ENCODE measurements at places on chromosomes 4 and X.

DNA sequence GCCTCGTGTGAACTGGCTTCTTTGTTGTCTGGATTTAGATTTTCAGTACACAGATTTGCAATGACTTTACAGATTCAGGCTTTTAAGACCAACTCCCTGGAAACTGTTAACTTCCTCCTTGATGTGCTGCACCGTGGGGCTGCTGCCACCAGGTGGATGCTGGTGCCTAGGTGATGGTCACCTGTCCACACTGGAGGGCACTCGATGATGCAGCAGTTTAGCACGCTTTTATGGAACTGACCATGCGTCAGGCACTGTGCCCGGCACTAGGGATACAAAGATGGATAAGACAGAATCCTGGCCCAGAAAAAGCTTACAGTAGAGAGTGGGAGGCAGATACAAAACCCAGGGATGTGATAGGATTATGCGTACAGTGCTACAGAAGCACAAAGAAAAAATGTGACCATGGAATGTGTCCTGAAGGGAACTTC lies 180.7 kb downstream of the CEP135 start:
- no peak for DNase-seq

GRCh38 chr4:159229164-159229563 lies 126.3 kb downstream of the RAPGEF2 start:
- DNase-seq = no peak

DNA sequence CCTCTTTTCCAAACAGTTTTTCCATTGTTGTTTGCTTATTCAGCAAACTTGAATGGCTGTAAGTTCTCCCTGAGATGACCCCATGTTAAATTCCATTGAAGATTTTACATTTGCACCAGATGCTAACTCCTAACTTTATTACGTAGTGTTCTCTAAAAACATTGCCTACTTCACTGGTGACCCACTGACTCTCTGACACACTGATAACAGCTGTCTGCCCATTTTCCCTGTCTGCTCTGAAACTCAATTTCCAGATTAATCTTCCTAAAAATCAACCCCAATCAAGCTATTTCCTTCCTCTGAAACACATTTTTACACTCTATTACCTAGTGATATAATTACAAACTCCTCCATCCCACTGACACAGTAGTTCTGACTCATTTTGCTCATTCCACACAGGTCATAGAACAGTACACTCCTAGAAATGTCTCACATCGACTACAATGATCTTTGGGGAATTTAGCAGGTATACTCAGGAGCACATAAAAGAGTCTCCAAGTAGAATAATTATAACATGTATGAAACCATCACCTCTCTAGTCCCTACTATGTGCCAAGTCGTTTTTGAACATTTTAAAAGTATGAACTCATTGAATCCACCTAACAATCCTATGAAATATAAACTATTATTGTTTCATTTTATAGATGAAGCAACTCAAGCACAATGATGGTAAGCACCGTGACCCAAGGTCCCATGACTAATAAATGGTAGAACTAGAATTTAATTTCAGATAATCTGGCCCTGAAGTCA lies 210.9 kb downstream of the SLIT2 start:
- DNase-seq = no peak

DNA sequence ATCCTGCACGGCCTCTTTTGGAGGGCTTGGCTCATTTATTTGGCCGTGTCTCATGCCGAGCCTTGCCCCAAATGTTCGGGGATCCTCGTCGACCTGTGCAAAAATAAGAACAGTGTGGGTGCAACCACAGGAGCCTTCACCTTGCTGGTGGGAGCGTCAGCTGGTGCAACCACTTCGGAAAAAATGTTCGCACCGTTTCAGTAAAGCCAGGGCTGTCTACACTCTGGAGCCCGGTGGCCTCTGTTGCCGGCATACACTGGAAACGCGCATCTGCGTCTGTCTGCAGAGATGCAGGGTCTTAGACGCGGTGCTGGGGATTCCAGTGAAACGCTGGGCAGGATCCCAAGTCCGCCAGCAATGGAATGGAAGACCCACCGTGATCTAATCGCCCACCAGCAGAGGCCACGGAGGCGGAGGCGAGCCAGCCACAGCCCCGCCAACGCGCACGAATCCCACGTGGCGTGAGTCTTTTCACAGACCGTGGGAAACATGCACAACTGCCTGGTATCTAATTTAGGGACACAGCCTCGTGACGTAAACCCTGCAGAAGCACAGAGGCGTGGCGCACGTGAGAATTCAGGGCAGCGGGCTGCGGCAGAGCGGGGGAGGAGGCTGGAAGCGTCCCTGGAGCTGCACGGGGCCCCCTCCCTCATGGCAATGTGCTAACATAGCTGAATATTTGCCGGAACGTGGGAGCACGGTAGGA lies 13.8 kb upstream of the MXD4 start:
- DNase-seq = no peak

DNA sequence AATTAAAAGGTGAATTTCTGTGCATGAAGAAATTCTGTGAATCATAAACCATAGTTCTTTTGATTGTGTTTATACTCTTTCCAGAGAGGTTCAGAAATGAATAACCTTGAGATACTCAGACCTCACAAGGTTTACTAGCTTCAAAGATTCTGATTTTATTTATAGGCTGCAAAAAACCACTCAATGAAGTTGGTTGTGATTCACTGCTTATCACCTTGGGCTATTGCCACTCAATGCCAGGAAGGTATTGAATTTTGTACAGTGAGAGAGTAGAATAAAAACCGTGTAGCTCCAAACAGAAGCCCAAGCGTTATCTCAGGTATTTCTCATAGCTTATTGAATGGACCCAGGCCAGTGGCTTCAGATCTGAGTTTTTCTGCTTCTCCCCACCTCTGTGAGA lies 118.7 kb downstream of the FHIP1A start:
- DNase-seq = no peak

GRCh38 chr4:4642496-4643000 lies 100.7 kb upstream of the STX18 start:
- DNase-seq = no peak

- DNase-seq = no peak
These were observed 172.4 kb upstream of the SCML1 start for GRCh38 chrX:17564689-17565409.

GRCh38 chrX:73847991-73848390 lies 285.0 kb downstream of the CHIC1 start:
- no peak for DNase-seq

DNA sequence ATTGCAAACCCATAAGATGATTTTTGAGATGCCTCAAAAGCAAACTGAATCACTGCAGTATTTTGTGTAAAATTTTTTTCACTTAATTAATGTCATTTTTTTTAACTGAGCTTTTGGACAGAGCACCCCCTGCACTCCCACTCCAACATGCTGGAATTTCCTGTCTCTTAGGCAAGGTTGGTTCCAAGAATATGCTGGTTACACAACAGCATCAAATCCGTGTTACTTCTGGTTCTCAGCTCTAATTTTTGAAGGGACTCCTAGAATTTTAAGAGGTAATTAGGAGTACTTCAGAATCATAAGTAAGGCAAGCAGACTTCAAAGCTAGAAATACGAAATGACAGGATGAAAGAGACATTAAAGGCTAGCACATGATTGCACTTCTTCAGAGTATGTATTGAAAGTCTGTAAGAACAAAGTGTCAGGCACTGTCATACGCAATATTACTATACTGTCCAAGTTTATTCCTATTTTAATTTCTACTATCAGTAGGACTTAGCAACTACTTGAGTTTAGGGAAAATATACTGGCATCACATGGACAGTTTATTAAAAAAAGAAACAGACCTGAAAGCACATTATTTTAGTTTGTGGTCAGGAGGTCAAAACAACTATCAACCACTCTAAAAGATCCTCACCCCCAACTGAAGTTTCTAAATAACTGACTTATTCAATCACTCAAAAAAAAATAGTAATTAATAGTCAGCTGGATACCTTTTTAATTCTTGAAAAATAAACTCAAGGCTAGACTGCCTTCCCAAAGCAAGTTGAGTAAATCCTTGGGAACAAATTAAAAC lies 1.6 kb upstream of the JCHAIN start:
- no peak for DNase-seq

GRCh38 chr4:113790478-113790877 lies 28.9 kb upstream of the CAMK2D start:
- DNase-seq = no peak

DNA sequence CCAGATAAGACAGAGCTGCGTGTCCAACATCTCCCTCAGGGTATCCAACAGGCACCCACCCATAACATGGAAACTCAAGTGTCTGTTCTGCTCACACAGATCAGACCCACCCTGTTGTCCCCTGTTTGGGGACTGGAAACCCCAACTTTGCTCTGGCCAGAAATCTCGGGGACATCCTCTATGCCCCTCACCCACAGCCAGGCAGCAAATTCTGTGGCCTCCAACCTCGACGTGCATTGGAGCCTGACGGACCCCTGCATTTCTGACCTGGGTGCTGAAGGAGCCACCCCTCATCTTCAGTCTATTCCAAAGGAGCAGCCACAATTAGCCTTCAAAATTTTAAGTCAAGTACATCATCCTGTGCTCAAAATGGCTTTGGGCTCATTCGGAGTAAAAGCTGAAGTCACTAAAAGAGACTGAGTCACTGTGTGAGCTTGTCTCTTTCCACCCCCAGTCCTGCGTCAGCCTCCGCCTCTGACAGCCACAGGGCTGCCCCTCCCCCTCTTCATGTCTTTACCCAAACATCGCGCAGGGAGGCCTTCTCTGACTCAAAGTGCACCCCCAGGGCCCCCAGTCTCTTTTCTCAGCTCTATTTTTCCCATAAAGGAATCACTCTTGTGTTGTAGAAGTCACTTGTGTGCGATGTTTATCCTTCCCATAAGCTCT lies 24.4 kb upstream of the PDE6B start:
- DNase-seq = no peak

GRCh38 chr4:162706632-162707031 lies 460.1 kb downstream of the NAF1 start:
- no peak for DNase-seq

DNA sequence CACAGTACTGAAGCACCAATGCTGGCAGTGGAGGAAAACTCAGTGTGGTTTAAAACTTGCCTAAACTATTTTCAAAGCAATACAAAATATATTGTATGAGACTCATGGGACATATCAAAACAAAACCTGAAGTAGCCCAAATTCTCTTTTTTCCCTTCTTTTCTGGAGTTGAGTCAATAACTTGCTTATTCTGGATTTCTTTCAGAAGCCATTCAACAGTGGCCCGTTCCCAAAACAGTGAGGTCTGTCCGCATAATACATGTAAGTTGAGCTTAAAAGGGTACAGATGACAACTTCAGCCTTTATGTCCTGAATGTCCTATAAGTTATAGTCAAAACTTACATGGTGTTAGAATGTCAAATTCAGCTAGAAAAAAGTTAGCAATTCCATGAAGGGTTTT lies 100.8 kb downstream of the SHISA3 start:
- no peak for DNase-seq

DNA sequence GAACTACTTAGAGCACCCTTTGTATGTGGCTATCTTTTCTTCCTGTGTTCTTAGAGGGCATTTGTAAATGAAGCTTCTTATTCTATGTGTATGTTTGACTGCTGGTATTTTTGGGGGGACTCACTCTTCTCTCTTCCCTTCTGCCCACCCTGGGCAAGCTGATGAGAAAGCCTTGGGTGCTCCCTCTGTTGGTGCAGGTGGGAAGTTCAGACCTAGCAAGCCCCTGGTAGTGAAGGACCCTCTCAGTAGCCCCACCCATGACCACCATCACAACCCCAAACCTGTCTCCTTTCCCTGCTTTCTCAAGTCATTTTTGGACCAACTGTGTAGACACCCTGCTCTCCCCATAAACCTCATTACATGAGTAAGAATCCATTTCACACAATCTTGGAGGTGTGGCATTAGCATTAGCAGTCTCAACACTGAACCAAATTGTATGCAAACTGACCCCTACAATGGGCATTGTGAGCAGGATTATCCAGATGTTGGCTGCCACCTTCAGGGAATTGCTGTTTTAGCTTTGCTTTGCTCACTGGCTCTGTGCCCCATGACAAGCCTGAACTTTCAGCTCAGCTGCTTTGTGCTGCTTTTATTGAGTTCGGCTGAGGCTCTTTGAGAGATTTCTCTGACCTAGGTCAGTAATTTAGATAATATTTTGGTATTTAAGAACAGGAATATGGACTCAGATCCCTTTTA lies 27.9 kb downstream of the TRIM61 start:
- DNase-seq = peak; percentile 8

- peak; percentile 78 for DNase-seq
These were observed 1.2 kb downstream of the MGST2 start for GRCh38 chr4:139666735-139667281.

DNA sequence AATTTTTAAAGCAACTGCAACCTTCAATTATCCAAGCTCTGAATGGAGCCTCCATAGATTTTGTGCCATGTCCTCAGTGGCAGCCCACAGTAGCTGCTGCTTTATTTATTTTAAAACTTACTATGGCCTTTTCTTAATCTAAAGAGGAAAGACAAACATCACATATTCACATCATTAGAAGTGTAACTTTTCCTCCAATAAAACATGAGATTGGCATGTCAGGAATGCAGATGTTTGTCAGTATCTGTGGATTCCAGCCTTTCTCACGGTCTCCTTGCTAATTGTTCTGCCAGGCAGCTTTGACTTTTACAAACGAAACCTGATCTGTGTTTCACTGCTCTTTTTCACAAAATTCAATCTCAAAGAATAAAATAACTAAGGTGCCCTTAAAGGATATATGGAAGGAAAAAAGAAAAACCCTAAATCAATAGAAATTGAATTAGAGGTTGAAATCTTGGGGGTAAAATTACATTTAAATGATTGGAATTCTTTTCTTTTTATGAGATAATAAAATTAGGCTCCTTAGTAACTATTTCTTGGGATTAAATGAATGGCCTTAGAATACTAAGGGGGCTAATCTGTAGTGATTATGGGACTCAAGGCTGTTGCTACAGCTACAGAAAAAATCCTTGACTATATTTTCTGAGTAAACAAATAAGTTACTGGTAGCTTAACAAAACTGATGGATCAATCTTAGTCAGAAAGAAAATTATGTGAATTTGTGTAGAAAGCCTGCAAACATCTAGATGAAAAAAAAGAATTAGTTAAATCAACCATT lies 151.3 kb downstream of the RTL9 start:
- DNase-seq = no peak

DNA sequence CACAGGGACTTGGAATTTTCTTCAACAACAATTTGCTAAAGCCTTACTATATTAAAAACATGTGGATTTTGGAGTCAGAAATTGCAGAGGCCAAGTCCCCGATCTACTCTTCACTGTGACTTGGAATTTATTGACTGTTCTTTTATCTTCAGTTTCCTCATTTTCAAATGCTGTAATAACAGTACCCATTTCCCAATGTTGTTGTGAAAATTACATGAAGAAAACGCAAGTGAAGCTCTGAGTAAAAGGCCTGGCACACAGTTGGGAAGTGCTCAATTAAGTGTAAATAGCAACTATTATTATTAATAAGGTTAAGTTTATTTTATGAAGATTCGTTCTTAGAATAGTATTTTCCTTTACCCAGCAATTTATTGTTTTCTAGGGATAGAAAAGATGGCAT lies 15.7 kb downstream of the STBD1 start:
- DNase-seq = no peak

- no peak for DNase-seq
These were observed 6.6 kb downstream of the KLHL15 start for GRCh38 chrX:24020306-24020876.

- no peak for DNase-seq
These were observed 433.9 kb upstream of the ATOH1 start for GRCh38 chr4:93394545-93395081.

- DNase-seq = no peak
These were observed 8.0 kb upstream of the SMIM10 start for GRCh38 chrX:134982748-134983147.
